HT1080 (cell line): ENCODE measurements at places on chromosomes 2 and 18.
A peak's percentile ranks its signal among the peaks of the same experiment; 100 is the strongest.

DNA sequence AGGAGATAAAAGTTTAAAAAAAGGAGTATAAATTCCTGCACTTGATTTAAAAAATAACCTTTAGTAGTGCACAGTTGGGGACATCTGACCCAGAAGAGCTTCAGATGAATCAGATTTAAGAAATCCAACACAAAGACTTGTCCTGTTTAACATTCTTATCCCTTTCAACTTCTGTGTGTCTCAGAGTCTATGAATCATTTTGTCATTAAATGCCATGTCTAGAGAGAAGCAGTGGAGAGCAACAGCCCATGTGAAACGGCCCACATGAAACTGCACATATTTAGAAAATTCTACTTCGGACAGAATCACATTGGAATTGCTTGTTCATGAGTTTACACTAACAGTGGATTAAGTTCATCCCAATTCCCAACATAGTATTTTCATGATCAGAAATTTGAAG, 278.6 kb downstream of the SLC8A1 start:
- peak; percentile 29 for DNase-seq

DNA sequence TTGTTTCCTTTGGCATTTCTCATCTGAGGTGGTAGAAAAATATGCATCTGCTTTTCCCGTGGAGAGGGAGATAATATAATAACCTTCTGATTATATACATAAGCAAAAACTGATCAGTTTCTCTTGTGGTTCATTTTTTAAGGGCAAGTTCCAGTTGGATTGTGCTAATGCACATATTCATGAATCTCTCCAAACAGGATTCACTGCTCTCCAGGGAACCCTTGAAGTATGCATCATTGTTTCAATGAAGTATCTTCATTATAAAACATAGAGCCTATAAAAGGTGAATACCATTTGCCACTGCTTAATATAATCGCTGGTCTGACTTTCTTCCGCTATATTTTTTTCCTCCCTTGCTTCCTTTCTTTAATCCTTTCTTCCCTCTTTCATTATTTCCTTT, 384.7 kb downstream of the FIGN start:
- no peak for DNase-seq

GRCh38 chr2:164141271-164141670, 405.5 kb upstream of the FIGN start:
- DNase-seq, result no peak

DNA sequence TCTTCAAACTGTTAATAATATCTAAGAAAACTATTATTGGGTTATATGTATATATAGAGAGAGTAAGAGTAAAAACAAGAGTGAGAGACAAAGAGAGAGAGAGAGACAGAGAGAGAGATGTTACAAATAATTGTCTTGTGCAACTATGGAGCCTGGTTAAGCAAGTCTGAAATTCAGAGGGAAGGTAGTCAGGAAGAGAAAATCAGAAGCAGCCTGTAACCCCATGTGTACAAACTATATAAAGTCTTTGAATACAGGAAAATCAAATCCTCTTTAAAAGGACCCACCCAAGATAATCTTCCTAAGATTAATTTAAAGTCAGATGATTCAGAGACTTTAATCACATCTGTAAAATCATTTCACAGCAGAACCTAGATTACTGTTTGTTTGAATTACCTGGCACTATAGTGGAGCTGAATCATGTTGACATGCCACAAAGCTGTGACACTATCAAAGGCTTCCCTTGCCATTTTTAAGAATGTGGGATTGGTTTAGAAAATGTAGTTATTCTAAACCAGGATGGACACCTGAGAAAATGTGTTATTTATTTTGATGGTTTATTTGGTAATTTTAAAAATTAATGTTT, 301.7 kb upstream of the FSIP2 start:
- DNase-seq, result no peak

DNA sequence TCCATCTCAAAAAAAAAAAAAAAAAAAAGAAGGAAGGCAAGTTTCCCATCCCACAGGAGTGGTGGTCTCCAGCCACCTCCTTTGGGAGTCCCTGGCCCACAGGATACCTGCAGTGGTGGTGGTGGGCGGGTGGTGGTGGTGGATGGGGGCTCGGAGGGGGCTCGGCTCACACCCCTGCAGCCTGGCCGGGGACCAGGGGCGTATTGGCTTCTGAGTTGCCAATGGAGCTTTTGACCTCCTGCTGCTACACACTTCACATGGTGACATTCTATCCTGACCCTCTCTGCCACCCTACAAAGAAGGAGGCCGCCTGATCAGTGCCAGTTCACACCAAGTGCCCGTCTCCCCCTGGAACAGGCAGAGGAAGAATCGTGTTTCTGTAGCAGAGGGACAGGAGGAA, 119.6 kb downstream of the NFATC1 start:
- no peak for DNase-seq

DNA sequence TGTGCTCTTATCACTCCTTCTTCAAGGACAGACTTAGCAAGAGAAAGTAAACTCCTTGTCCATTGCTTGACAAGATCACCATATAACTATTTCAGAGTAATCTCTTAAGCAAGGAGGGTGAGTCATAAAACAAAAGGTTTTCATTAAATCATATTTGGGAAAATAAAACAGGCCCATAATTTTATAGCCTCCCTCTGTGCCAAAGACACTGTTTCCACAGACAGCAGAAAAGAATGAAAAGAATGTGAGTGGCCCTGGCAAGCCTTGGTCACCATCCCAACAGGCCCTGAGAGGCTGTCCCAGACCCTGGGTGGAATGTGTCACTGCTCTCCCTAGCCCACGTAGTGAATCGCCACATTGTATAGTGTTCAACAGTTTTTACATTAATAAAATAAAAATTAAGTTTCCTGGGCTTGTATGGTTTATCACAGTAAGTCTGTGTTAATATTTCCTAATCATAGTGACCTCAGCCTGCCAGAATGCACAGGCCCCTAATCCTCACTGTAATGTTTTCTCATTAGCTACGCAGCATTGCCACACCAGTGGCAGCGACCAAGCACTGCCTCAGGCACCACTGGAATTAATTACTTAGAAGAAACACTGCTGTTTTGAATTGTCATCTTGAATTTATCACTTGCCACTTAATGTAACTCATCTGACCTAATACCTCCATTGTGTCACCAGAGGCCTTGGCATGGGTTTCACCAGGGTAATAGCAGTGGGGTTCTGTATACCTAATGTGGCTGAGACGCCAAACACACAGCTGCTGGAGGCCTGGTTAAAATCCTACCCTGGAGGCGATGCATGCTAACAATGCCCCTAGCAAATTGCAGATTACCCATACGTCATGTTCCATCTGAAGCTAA, 401.9 kb downstream of the LNPK start:
- no peak for DNase-seq

GRCh38 chr2:36912695-36913094, 53.6 kb downstream of the STRN start:
- peak; percentile 49 for DNase-seq

DNA sequence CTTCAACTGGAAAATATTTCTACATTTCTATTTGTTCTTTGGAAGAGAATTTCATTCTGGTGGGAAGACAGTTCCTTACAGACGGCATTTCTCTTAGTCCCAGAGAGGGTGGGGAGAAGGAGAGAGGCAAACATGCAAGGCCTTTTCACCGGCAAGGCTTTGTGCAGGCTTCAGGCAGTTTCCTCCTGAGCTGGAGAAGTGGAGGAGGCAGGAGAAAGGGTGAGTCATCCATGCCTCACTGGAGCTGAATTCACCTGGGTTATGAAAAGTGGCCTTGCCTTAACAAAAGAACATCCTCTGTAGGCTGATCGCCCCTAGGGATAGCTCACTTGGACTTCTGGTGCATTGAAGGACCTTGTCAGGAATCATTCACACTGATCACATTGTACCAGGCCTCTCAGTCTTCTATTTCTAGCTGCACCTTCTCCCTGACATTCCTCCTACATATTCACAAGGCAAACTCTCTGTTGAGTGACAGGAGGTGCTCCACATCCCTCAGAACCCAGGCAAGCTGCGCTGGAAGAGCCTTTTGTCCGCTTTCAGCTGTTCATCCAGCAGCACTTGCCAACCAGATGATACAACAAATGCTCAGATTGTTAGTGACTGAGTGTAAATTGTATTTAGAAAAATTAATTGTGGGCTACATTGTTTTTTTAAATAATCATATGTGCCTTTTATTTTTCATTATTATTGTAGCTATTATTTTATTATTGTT, 796.1 kb downstream of the DCDC2C start:
- DNase-seq, result peak; percentile 50

DNA sequence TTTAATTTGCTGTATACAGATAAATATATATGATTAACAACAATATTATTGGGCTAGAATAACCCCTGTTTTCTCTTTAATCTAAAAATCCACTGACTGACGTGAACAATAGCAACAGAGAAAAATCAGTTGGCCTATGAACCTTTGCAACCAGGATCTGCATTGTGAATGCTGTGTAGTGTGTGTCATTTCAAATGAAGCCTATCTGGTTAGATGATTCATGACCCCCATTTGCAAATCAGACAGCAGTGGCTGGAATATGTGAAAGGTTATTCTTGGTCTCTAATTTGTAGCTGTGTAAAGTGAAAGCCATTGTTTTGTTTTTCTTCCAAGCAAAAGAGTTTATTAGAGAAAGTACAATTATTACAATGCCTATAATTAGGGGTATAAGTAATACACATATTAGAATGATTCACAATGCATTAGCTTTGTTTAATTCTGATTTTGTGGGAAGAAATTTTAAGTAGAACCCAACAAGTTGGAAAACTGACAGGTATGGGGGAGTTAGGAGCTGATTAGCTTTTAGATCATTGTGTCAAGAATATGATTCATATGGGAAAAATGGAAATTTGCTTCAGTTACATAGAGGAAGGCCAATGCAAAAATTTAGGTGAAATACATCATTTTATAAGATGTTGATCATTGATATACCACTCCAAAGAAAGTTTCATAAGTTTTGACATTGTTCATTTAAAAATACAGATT, 1362.2 kb upstream of the TMEFF2 start:
- DNase-seq, result peak; percentile 47

- no peak for DNase-seq
Observed at GRCh38 chr2:67854798-67855197, 208.0 kb downstream of the C1D start.

GRCh38 chr2:180980943-180981911, 822 bp downstream of the UBE2E3 start:
- DNase-seq, result peak; percentile 26

DNA sequence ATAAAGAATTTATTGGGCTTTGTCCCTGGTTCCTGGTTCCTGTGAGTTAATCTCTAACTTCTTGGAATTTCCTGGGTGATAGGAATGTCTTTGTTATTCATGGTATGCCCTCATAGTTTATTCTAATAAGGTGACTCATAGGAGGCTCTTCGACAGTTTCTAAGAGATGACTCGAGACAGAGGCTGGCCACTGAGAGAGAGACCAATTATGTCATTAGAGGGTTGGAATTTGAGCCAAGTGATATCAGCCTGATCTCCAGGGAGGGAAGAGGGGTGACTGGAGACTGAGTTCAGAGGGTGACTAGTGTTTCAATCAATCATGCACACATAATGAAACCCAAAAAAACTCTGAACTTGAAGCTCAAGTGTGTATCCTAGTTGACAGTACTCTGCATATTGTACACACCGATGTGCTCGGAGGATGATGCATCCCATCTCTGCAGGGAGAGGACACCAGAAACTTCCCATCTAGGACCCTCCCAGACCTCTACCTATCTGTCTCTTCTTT, 185.7 kb downstream of the MTCL1 start:
- peak; percentile 97 for DNase-seq

DNA sequence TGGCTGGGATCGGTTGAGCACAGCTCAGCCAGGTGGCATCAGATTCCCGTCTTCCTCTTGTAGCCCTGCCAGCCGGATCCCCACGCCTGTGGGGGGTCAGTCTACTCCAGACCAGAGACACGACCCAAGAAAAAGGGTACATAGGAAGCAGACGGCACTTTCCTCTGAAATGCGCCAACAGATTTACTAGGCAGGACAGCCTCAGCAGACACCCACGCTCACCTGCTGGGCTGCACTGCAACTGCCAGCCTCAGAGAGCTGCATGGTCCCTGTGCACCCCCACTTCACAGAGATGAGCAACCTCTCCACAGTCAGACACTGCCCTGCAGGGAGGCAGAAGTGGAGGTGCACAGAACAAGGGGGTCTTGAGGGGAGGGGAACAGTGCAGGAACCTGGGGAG, 75.7 kb upstream of the OTOS start:
- no peak for DNase-seq

- DNase-seq, result no peak
Observed at GRCh38 chr2:43138441-43138840, 88.0 kb downstream of the ZFP36L2 start.

- DNase-seq, result no peak
Observed at GRCh38 chr18:61824733-61825363, 68.0 kb downstream of the RNF152 start.

DNA sequence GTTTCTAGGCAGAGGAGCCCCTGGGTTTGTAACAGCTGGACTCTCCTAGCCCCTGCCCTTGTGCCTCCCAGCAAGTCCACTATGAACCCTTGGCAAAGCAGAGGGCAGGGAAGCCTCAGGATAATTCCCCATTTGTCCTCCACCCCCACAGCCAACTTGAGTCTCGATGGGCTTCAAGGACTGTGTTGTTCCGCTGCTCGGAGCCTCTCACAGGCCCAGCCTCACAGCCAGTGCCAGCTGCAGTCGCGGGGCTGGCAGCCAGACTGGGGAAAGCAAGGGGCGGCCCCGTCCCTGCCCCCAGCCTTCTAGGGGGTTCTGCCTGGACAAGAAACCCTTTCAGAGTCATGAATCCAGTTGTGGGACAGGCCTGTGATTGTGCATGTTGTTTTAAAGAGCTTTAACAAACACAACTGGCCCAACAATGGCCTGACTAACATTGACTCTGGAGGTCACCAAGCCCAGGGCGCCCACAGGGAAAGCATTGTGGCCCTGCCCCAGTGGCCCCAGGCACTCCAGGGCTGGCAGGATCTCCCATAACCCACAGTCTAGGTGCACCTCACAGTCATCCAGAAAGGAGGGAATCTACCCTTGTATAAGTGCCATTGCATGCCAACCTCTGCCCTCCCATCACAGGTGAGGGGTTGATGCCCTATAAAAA, 71.8 kb upstream of the DAPL1 start:
- no peak for DNase-seq

- DNase-seq, result no peak
Observed at GRCh38 chr2:40380041-40380440, 71.8 kb downstream of the SLC8A1 start.

DNA sequence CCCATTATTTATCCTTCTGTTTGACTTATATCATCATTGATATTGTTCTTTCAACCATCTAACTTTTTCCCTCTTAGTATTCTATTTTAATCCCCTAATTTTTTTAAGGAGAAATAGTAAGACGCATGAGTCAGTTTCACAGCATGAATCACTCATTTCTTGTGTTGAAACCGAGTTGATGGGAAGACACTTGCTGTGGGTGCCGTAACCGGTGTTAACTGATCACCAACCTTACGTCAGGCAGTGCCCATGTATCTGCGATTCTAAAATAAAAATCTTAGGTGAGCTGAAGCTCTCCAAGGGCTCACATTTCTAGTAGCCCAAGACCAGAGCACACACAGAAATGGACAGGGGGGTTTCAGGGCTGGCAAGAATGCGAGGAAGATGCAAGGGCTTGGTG, 348.1 kb downstream of the GALR1 start:
- DNase-seq, result no peak
